Activated CD4-positive, alpha-beta T cell treated with anti-CD3 and anti-CD28 coated beads, Interleukin-2, amount 50 U/mL, for 48 hours (primary cell): ENCODE measurements at places on chromosomes 7 and 10.

DNA sequence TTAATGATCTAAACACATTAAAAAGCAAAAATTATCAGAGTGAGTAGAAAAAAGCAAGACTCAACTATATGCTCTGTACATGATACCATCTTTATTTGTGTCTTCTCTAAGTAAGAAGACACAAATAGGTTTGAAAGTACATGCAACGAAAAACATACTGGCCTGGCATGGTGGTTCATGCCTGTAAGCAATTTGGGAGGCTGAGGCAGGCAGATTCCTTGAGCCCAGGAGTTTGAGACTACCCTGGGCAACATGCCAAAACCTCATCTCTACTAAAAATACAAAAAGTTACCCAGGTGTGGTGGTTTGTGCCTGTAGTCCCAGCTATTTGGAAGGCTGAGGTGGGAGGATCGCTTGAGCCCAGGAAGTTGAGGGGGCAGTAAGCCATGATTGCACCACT lies 78.1 kb upstream of the TOMM7 start:
- DNase-seq, result no peak

GRCh38 chr7:112743811-112744210 lies 46.4 kb downstream of the TMEM168 start:
- DNase-seq, result no peak

- no peak for DNase-seq
Observed at GRCh38 chr7:22420973-22421635, 64.2 kb upstream of the RAPGEF5 start.

DNA sequence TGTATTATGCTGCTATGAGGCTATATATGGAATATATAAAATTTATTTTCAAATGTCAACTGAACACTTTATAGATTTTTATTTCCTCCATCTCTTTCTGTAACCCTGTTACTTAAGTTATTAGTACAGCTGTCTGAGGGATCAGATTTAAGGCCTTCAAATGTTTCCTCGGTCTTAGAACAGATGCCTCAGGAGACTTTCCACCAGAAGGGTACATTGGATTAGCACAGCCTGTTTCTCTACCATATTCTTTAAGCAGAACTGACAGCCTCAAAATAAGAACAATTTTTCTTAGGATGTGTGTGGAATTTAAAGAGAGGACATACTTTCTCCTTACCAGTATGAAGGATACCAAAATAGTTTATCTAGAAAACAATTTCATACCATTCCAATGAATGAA lies 53.0 kb upstream of the HGF start:
- DNase-seq, result no peak

GRCh38 chr10:123442901-123443300 lies 223.3 kb upstream of the GPR26 start:
- DNase-seq, result no peak

GRCh38 chr10:34319197-34319846 lies 495.8 kb downstream of the PARD3 start:
- DNase-seq, result no peak

DNA sequence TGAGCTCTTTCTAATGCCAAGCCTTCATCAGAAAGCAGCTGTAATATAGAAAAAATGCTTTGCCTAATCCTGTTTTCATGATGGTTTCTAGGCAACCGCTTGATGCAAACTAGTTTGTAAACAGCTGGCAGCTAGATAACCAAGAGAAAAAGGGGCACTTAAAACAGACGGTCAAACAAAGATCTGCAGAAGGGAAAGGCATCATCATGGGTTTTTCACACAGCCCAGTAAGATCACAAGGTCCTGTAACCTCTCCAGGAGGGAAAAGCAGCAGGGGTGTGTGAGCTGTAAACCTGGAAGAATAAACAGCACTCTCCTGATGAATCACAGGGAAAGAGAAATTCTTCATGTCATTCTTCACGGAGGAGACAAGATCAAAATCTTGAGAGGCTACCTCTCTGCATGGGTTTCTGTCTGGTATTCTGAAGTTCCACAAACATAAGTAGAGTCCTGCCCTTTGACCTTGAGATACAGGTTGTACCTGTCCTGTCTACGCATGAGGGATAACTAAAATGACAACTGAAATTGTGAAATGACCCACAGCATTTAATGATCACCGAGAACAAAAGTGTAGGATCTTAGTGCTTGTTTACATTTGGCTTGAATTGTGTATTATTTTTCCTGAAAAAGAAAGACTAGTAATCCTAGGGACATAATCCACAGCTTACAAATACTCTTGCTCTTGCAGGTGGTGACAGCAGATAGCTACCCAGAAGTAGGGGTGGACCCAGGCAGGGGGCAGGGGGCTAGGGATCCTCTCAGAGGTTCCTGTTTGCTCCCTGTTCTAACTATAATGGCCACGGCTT lies 48.0 kb downstream of the CREB3L2 start:
- no peak for DNase-seq
